ENCODE measurements at places on chromosomes 7 and 10. TPM values are rescaled to one million over a fixed set of nuclear protein-coding genes. Genes with fewer than 3 reads are reported as not detected.

Gene NUTM2A
- 0.80 TPM for total RNA-seq

Gene DEPP1
- total RNA-seq: 4.4 TPM

Gene PAPOLB
- not detected for total RNA-seq

Gene TBC1D12
- 0.29 TPM for total RNA-seq

Gene ZNF862
- 30.5 TPM for total RNA-seq

Gene NUTM2E
- not detected for total RNA-seq

Gene EGR2
- 22.9 TPM for total RNA-seq

Gene COL13A1
- not detected for total RNA-seq

Gene PNLIPRP2
- total RNA-seq: not detected

Gene IQUB
- 0.10 TPM for total RNA-seq

Gene SEMA3A
- total RNA-seq: 0.17 TPM

Gene C7orf57
- total RNA-seq: not detected

Gene H2BK1
- total RNA-seq: 0.66 TPM

Gene BMPER
- not detected for total RNA-seq

Gene PIK3AP1
- 6.3 TPM for total RNA-seq

Gene KIF11
- 52.8 TPM for total RNA-seq

Gene PDE1C
- not detected for total RNA-seq

Gene NKX2-3
- total RNA-seq: not detected

Gene KIF20B
- 49.4 TPM for total RNA-seq

Gene FBXL13
- total RNA-seq: 0.29 TPM

Gene FLNC
- 0.02 TPM for total RNA-seq

Gene HOXA4
- total RNA-seq: not detected

Gene FAM13C
- not detected for total RNA-seq

Gene PPP1R17
- not detected for total RNA-seq

Gene TMEM213
- 4.6 TPM for total RNA-seq

Gene LRGUK
- total RNA-seq: 0.27 TPM

Gene FKBP9
- total RNA-seq: 1.1 TPM

Gene CTAGE6
- total RNA-seq: 1.7 TPM

Gene NFE2L3
- total RNA-seq: 71.7 TPM

Gene VWA2
- not detected for total RNA-seq

Gene FAM20C
- 0.10 TPM for total RNA-seq

Gene CTAGE8
- 2.9 TPM for total RNA-seq

Gene HOXA6
- total RNA-seq: not detected

Gene ANKRD61
- 0.49 TPM for total RNA-seq

Gene NPY4R
- not detected for total RNA-seq

Gene ADIRF
- total RNA-seq: not detected

Gene CDHR1
- 0.07 TPM for total RNA-seq

Gene TMEM184A
- not detected for total RNA-seq

Gene TACR2
- total RNA-seq: not detected
